CD4-positive, alpha-beta T cell treated with Interleukin-21 for 1 hour (primary cell): ENCODE measurements at places on chromosomes 3 and 15.

DNA sequence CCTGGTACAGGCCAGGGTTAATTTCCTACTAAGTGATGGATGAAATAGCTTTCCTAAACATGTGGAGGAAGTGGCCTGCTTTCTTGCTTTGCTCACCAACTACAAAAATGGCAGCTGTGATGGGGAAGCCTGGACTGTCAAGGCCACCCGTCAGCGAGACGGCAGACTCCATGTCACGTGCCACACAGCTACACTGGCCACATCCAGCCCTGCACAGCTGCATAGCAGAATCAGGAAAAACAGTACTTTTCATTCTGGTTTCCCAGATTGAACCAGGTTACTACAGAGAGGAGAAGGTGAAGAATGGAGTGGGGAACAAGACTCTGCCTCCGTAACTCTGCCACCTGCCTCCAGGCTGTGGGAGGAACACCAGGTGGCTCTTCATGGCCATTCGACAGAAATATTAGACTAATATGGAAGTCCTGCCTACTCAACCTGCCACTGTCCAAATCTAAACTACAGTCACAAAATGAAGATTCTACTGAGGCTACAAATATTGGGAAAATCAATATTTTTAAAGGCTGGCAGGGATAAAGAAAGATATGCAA lies 174.3 kb downstream of the MAGI1 start:
- no peak for DNase-seq

DNA sequence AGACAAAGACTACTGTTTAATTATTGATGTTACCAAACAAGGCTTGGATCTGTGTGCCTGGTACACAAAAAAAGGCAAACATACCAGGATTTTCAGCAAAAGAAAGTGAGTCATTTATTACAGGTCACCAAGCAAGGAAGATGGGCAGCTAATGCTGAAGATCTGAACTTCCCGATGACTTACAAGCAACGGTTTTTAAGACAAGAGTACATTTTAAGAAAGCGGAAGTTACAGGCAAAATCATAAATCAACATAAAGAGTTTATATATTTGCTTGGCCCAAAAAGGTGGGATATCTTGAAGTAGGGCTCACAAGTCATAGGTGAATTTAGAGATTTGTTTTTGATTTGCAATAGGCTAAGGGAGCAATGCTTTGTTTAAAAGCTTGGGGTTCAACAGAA lies 125.4 kb upstream of the SPATA16 start:
- no peak for DNase-seq

DNA sequence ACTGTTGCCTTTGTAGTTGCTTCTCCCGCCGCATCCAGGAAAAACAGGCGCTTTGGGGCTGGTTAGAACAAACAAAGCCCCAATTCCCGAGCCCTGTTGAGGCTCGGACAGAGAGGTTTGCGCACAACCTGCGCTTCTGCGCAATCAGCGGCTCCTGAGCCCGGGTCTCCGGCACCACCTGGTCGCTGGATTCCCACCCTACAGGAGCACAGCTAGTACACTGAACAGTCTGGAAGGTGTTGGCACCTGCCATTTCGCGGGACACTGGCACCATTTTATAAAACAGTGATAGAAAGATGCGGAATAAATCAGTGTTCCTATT lies 13.8 kb downstream of the ZIC4 start:
- DNase-seq, result no peak

DNA sequence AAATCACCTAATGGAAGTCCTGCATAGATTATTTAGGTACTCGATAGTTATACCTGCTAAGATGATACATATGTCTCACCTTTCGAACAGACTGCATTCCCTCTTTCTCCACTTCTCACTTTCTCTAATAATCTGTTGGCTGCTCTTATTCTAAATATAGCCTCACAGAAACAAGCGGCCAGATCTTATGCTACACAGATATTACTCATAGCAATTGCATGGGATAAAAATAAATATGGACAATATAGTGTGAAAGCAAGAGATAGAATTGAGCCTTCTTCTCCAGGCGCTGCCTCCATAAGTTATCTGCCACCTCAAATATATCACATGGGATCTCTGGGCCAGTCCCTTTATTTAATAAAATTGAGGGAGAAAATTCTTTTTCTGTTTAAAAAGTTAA lies 29.5 kb upstream of the TGFBR2 start:
- no peak for DNase-seq

- DNase-seq, result no peak
These were observed 13.9 kb downstream of the NUP210 start for GRCh38 chr3:13406190-13406589.

DNA sequence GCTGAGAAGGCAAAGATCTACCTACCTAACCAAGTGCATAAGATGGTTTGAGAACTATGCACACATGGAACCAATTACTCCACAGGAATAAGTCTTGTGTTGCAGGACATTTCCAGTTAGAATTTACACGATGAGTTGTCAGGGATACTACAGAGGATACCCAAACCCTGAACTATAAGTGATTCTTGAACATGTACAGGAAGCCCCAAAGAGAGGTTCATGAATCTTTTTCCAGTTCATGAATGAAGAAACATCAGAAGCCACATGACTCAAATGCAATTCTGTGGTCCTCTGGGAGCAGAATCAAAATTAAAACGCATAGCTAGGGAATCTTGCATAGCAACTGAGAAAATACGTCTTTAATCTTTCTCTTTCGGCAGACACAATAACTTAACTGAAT lies 114.1 kb upstream of the LMCD1 start:
- DNase-seq, result no peak

DNA sequence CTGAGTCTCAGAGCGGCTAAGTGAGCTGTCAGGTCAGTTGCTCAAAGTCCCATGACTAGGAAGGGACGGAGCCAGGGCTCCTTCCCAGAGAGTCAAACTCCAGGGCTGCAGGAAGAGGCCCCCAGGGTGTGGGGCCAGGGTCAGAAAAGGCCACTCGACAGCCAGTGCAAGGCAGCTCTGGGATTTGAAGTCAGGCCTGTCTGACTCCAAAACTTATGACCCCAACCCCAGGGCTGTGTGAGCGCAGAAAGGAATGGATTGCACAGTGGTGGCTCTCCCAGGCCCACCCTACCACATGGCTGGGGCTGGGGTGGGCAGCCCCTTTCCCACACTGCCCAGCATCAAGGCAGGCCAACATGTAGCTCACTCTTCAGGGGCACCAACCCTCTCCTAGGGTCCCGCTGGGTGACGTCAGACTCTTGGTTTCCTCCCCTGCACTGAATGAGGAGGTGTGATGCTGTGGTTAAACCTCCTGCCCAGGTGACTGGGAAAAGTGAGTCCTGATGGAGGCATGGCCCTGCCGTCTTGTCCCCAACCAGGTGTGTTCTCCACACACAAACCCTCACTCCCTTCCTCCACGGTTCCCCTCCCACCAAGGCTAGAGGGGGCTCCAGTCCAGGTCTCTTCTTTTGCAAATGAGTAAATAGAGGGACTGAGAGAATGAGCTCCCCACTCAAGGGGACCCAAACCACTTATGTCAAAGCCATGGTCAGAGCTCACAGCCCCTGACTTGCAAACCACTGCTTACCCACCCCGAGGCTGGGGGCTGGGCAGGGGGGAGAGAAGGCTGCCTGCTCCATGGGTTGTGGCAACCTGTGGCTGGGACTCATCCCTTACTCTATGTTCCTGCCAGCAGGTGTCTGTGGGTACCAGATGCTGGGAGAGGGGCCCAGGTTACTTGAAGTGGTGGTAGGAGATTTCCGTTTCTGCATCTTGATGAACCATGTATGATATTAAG lies 23.8 kb upstream of the CORO2B start:
- DNase-seq, result no peak

GRCh38 chr3:45547764-45548680 lies 46.5 kb upstream of the LIMD1 start:
- DNase-seq, result no peak

DNA sequence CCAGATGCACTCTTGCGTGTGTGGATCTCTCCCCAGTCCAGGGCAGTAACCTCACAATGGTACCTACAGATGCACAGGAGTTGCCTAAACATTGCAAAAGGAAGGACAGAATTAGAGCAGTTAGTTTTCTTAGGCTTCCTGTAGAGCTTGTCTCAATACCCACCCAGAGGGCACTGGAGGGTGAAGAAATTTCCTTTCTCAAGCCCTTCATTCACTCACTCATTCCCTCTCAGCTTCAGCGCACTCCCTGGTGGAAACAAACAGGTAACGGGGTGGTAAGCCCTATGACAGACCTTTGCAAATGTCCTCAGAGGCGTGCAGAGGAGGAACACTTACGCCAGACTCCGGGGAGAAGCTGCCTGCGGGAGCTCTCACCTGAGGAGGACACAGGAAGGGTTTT lies 267.4 kb upstream of the HES1 start:
- no peak for DNase-seq

DNA sequence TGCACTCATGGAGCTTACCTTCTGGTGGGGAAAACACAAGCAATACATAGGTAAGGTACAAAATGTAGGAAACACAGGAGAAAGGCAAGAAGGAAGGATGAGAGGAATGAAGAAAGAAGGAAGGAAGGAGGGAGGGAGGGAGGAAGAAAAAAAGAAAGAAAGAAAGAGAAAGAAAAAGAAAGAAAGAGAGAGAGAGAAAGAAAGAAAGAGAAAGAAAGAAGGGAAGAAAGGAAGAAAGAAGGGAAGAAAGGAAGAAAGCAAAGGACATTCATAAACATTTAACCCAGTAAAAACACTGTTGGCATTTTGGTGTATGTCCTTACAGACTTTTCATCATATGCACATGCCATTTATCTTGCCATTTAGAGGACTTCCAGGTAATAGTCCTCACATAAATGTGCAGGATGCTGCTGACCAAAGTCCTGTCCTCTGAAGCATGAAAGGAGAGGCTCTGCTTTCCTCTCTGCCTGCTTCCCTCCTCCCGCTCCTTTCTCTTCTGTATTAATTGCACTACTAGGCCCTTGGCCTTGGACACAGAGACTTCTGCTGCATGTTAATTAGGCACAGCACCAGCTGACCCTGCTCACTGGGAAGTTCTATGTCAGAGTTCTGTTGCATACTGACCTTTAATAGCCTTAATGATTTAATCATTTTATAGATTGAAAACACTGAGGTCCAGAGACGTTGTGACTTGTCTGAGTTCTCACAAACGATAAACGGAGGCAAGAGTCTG lies 29.7 kb upstream of the NDUFB4 start:
- no peak for DNase-seq

GRCh38 chr3:98786364-98787006 lies 23.3 kb downstream of the ST3GAL6 start:
- no peak for DNase-seq

GRCh38 chr3:77041811-77042210 lies 1.9 kb downstream of the ROBO2 start:
- DNase-seq, result no peak

DNA sequence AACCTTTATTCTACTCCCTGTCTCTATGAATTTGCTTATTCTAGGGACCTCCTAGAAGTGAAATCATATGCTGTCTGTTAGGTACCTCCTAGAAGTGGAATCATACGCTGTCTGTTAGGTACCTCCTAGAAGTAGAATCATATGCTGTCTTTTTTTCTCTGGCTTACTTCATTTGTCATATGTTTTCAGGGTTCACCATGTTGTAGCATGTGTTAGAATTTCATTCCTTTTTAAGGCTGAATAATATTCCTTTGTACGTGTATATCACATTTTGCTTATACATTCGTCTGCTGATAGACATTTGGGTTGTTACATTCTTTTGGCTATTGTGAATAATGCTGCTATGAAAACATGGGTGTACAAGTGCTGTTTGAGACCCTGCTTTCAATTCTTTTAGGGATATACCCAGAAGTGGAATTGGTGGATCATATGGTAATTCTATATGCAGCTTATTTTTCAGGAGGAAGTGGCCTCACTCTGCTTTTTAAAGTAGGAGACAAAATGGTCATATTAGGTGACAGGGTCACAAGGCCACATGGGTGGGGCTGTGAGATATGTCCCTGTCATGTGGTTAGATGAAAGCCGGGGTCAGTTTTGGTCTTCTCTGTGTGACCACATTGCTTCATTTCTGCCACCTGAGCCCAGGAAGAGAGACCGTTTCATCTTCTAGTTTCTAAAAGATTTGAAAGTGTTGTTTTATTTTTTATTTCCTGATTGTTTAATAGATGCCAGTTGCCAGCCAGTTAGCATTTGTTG lies 76.7 kb downstream of the FLNB start:
- no peak for DNase-seq

DNA sequence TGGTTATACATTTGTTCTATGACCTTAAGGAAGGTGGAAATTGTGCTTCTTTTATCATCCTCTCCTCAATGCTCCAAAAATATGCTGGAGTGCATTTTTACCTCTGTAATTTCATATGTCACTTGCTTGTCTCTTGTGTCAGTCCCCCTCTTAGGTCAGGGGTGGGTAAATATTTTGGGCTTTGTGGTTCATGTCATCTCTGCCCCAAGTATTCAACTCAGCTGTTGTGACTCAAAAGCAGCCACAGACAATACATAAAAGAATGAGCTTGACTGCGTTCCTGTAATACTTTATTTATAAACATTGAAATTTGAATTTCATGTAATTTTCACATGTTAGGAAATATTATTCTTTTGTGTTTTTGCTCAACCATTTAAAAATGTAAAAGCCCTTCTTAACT lies 60.4 kb upstream of the SLC24A5 start:
- no peak for DNase-seq

GRCh38 chr3:166829896-166830295 lies 550.2 kb downstream of the ZBBX start:
- no peak for DNase-seq

DNA sequence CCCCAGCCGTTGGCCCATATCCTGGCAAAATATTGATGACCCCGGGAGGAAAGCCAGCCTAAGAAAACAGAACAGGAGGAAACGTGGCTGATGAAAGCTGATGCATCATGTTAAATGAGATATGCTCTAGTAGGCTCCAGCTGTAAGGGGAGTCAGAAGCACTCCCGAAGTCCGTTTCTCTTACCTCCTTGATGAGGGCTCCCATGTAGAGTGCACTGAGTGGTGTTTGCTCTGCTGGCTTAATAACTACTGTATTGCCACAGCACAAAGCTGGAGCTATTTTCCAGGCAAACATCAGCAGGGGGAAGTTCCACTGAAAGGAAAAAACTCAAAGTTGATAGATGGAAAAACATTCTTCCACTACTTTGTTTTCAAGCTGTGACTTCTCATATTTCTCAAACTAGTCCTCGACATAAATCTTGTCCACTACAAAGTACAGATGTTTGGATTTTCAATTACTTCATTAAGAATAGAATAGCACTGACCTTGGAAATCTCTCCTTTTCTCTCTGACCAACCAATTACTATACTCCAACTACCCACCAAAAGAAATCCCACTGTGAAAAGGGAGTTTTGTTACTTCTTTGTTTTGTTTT lies 72.7 kb downstream of the ALDH1A2 start:
- DNase-seq, result no peak

DNA sequence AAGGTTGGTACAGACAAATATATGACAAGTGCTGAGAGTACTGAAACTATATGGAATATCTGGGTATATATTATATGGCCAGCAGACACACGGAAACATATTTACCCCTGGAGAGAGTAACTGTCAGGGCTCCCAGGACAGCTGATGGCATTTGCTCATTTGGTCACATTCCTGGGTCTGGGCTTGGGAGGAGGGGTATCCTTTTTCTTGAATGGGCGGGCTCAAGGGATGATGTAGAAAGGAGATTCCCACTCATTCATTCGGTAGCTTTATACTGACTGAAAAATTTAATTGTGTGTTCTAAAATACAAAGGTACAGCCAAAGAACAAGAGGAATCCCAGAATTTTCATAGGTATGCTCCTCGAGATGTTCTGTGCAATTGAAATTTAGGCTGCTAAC lies 131.0 kb downstream of the KCNAB1 start:
- DNase-seq, result no peak

- DNase-seq, result peak; percentile 22
These were observed 328.3 kb downstream of the THSD4 start for GRCh38 chr15:71443538-71443937.
